Stimulated activated CD4-positive, alpha-beta T cell treated with anti-CD3 and anti-CD28 coated beads, Interleukin-12 subunit alpha, Interleukin-12 subunit beta, amount 100 ng/mL, for 24 hours (primary cell): ENCODE measurements at places on chromosomes 13 and 19.

DNA sequence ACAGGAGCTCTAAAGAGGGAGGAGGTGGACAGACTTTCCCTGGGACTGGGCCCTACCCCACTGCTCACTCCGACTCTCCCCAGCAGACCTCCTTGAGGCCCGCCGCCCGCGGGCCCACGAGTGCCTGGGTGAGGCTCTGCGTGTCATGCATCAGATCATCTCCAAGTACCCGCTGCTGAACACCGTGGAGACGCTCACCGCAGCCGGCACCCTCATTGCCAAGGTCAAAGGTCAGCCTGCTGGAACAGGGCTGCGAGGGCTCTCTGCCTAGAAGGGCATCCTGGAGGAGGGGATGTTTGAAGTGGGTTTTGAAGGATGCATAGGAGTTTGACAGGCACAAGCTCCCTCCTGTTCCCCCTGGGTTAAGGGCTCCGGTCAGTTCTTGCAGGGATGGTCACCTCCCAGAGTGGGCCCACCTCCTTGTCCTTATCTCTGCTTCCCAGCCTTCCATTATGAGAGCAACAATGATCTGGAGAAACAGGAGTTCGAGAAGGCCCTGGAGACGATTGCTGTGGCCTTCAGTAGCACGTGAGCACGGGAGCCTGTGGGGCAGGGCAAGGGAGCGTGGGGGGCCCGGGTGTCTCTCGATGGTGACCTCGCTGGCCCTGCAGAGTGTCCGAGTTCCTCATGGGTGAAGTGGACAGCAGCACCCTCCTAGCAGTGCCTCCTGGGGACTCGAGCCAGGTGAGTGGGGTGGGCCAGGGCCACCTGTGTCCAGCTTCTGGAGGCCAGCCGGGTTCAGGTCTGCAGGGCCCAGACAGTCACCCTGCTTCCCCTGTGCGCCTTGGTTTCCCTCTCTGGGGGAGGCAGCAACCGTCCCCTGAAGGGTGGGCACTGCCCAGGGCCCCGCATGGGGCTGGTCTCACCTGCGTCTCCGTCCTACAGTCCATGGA is 6.3 kb downstream of the ARHGAP45 start:
- no peak for DNase-seq

DNA sequence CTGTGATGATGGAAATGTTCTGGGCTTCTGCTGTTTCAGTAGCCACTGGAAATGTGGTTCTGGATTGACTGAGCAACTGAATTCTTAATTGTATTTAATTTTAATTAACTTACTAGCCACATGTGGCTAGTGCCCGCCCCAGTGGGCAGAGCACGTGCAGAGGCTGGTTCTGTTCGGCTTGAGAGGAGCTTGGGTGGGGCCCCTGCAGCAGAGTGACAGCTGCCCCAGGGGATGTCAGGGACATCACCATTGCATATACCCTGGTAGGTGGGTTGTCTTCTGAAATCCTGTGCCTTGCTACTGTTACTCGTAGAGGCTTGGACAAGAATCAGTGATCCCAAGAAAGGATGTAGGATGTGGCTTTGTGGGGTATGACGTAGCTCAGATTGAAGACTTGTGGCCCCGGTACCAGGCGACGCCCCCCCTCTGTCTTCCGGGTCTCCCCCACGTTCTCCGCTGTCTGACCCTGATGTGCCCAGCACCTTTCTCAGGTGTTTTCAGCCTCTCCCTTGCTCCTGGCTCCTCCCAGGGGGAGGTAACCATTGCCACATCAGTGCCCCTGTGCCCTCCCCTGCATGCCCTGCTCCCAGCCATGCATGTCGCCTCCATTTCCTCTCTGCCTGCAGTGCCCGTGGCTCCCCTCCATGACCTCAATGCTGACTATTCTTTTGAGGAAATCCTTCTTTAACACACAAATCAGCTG is 102.6 kb upstream of the RNF113B start:
- DNase-seq, result no peak

GRCh38 chr13:104980586-104980985 is 1554.9 kb downstream of the EFNB2 start:
- no peak for DNase-seq

DNA sequence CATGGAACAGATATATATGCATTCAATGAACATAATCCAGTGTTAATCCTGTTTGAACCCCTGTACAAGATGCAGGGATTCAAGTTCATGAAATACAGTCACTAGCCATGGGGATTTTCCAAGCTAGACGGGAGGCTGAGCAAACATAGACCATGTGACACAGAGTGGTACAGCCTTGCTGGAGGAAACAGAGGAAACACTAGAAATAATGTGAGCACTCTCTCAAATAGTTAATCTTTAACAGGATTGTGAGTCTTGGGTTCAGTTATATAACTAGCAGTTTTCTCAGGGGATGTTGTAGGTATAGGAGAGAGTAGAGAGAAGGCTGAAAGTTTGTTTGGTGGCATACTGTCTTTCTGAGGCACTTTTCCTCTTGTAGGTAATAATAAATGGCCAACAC is 13.9 kb upstream of the LGALS16 start:
- DNase-seq, result no peak

DNA sequence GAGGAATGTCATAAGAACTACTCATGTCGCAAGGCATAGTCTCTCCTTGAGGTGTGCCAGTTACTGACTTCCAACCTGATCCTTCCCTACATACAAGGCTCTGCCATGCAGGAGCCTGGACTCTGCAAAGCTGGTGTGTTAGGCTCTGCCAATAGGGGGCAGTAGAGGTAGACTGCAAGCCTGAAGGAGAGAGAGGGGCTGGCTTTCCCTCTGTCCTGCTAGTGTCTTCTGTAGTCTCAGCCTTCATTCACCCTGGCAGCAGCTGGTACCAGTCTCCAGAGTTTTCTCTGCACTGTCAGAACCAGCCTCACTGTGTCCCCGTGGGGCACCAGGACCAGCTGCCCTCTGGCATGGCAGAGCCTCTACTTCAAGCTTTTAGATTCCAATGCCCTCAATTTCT is 14.5 kb downstream of the SHISA2 start:
- DNase-seq, result no peak

DNA sequence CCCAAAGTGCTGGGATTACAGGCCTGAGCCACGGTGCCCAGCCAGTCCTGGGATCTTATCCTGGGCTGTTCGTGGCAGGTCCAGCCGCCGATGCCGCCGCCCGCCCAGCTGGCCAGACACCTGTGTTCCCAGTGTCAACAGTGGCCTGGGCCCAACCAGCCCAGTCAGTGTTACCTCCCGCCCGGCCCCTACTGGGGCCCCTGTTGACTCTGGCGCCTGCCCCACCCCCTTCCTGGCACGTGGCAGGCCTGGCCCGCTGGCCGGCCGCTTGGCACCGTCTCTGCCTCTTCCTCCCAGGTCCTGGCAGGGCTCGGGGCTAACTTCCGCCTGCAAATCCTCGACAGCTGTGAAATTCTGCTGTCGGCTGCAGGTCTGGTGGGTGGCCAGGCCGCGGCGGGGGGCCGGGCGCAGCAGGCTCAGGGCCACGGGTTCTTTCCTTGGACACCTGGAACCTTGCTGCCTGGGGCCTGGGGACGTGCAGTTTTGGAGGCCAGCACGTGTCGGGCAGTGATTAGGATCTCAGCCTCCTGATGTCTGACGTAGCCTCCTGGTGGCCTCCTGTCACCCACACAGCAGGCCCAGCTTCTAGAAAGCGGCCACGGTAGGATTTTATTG is 9.1 kb downstream of the ARID3A start:
- DNase-seq, result no peak

GRCh38 chr13:46146898-46147297 is 35.1 kb downstream of the LCP1 start:
- DNase-seq, result no peak

DNA sequence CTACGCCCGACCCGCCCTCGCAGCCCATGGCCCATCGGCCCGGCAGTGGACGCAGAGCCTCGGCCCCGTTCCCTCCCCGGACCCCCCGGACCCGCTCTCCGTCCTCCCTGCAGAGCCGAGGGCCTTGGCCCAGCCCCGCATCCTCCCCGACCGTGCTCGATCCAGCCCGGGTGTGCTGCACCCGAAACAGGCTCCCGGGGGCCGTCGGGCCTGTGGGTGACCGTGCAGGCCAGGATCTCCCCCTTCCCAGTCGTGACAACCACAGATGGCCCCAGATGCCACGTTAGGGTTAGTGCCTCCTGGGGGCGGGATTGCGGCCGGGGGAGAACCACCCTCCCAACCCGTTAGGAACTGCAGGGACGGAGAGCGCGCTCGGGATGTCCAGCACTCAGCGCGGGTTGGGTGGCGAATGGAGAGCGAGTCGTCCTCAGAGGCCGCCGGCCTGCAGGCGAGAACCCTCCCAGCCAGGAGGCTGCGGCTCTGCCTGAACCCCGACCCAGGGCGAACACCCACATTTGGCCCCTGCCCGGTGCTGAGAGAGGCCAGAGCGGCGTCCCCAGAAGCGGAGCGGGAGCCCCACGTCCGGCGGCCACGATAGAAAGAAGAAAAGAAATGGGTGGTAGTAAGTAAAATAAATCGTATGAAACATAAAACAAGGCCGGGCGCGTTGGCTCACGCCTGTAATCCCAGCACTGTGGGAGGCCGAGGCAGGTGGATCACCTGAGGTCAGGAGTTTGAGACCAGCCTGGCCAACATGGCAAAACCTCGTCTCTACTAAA is 6.7 kb upstream of the MADCAM1 start:
- no peak for DNase-seq

- no peak for DNase-seq
These were observed 8.6 kb upstream of the ZNF283 start for GRCh38 chr19:43818500-43818899.

- no peak for DNase-seq
These were observed 284.1 kb upstream of the ZNF507 start for GRCh38 chr19:32061315-32061714.

DNA sequence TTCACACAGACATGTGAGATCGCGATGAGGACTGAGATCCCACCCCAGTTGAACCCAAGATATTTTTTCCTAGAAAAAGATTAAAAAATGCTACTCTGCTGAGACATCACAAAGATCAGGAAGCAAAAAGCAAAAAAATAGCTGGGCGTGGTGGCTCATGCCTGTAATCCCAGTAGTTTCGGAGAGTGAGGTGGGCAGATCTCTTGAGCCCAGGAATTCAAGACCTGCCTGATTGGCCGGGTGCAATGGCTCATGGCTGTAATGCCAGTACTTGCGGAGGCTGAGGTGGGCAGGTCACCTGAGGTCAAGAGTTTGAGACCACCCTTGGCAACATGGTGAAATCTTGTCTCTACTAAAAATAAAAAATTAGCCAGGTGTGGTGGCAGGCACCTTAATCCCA is 1.1 kb downstream of the FUT3 start:
- DNase-seq, result no peak

GRCh38 chr19:41784743-41785142 is 11.6 kb upstream of the CEACAM3 start:
- no peak for DNase-seq

DNA sequence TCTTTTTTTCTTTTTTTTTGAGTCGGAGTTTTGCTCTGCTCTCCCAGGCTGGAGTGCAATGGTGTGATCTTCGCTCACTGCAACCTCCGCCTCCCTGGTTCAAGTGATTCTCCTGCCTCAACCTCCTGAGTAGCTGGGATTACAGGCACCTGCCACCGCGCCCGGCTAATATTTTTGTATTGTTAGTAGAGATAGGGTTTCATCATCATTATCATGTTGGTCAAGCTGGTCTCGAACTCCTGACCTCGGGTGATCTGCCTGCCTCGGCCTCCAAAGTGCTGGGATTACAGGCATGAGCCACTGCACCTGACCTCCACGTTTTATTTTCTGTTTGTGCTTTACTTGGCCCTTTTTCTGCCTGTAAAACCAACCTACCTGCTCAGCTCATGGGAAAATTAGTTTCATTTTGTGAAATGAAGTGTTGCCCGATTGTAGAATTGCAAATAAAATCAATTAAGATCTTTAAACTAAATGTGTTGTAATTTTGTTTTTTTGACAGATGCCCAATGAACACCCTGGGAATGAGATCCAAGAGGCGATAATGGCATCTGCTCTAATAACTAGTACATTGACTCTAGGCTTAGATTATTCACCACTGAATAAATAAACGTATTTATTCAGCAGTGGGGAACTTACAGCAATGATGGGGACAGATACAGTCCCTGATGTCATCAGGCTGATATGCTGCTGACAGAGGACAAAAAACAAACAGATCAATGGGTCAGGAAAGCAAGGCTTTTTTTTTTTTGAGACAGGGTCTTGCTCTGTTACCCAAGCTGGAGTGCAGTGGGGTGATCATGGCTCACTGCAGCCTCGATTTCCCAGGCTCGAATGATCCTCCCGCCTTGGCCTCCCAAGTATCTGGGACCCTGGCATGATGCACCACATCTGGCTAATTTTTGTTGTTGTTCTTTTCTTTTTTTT is 2.2 kb upstream of the RAB11B start:
- no peak for DNase-seq

- DNase-seq, result no peak
These were observed 200.3 kb downstream of the LMO7 start for GRCh38 chr13:75836441-75836840.

DNA sequence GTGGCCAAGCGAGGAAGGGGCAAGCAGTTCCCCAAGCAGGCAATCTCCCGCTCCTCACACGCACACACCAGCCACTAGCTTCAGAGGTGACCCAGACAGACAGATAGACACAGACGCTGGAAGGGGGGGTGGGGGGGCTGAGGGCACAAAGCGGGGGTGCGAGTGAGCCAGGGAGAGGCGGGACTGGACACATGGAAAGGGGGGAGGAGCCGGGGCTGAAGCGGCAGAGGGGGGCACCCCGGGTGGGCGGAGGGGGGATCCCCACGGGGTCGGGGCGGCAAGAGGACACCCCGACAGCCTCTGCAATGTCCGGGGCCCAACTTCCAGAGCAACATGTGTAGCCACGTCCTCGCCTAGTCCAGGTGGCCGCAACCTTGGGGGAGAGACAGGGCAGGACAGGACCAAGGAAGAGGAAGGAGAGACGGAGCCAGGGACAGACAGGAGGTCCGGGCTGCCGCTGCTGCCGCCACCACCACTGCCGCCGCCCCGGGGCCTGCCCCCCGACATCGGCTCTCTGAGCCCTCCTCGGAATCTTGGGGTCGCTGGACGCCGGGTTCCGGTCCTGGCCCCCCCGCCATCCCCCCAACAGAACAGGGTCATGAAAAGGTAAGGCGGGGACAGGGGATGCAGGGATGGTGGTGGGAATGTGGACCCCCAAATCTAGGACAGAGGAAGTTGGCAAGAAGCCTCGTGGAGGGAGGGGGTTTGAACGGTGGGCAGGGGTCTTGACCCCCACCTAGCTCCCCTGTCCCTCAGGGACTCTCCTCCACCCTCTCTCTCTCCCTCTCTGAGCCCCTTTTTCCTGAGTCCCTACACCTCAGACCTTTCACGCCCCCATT is 1.1 kb downstream of the GRIN2D start:
- DNase-seq, result no peak

GRCh38 chr13:97194479-97194878 is 27.7 kb upstream of the MBNL2 start:
- DNase-seq, result no peak

- no peak for DNase-seq
These were observed 125.6 kb downstream of the SPRY2 start for GRCh38 chr13:80215368-80215767.

DNA sequence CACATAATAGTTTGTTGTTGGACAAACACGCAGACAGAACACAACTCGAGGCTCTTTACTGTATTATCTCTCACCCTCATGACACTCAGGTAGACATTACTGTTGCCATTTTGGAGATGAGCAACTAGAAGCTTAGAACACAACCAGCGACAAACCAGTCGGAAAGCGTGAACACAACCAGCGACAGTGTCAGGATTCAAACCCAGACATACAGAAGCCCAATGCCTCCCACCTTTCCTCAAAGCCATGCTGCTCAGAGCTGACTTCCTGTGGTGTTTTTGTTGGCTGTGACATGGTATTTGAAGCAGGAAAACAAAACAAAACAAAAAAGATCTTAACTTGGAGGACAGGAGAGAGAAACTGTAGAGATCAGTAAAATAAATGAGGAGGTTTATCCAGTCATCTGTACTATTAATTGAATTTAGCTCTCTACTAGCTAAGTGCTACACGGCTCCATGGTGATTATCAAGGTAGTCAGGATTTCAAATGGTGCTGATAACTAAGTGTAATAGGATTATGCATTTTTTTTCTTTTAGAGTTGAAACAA is 92.1 kb downstream of the STARD13 start:
- DNase-seq, result no peak
